AML-193 (cell line): ENCODE measurements at places on chromosomes 3 and 15.

DNA sequence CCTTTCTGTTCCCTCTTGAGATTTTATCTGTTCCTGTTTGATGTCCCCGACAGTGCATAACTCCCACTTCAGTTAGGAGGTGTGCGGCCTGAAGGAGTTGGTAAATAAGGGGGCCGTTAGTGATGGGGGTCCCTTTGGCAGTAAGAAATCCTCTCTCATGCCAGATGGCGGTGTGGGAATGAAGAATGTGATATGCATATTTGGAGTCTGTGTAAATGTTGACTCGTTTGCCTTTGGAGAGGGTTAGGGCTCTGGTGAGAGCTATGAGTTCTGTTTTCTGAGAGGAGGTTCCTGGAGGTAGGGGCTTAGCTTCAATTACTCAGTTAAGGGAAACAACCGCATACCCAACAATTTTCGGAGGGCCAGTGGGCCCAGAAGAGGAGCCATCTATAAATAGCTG is 38.8 kb upstream of the RNF7 start:
- no peak for DNase-seq

DNA sequence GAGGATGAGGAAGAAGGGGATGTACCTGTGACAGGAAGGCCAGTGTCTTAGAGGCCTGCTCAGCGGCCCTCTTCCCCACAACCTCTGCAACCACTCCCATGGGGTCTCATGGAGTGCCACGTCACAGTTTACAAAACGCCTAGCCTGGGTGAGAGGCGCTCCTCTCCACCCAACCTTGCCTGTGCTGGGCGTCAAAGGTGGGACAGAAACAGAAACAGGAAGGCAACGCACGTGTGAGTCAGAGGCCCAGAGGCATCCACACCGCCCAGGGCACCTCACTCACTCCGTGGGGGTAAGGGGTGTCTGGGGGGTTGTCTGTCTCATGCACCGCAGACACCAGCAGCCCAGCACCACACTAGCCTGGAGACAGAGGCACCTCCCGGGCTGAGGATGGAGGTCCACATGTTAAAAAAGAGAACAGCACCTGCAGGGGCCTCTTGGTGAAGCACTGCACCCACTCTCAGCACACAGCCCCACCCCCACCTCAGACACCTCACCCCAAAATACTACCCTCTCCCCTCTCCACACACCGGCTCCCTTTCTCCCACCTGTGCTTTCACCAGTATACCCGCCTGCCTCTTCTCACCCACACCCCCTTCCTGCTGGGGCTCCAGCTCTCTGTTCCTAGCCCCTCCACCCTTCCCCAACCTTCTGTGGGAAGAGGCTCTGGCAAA is 4.7 kb upstream of the CALML4 start:
- DNase-seq, result no peak

GRCh38 chr3:46372492-46373359 is 2.0 kb downstream of the CCR5 start:
- peak; percentile 74 for DNase-seq

- no peak for DNase-seq
Measured at GRCh38 chr3:16596352-16597032, 8.7 kb downstream of the DAZL start.

GRCh38 chr15:89150287-89150686 is 62.0 kb downstream of the ABHD2 start:
- DNase-seq, result no peak

DNA sequence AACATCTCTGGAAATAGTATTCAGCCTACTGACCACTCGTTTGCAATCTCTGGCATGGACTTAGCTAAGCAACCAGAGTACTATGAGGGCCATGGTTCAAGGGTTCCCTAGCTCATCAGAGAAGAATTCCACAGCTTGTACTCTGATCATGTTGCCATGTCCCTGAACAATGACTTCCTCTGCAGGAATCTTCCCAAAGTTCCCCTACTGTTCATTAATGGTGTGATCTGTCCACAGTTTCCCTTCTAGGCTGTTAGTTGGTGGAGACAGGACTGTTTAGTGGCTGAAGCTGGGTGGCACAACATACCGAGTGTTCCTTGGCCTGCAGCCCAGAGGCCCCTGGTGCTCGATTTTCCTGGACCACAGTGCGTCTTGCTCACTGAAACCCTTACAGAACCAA is 44.4 kb upstream of the GALNT15 start:
- DNase-seq, result no peak

- DNase-seq, result no peak
Measured at GRCh38 chr3:197854596-197855343, 63.7 kb downstream of the LRCH3 start.

- DNase-seq, result no peak
Measured at GRCh38 chr3:165128544-165128943, 50.2 kb upstream of the SI start.

DNA sequence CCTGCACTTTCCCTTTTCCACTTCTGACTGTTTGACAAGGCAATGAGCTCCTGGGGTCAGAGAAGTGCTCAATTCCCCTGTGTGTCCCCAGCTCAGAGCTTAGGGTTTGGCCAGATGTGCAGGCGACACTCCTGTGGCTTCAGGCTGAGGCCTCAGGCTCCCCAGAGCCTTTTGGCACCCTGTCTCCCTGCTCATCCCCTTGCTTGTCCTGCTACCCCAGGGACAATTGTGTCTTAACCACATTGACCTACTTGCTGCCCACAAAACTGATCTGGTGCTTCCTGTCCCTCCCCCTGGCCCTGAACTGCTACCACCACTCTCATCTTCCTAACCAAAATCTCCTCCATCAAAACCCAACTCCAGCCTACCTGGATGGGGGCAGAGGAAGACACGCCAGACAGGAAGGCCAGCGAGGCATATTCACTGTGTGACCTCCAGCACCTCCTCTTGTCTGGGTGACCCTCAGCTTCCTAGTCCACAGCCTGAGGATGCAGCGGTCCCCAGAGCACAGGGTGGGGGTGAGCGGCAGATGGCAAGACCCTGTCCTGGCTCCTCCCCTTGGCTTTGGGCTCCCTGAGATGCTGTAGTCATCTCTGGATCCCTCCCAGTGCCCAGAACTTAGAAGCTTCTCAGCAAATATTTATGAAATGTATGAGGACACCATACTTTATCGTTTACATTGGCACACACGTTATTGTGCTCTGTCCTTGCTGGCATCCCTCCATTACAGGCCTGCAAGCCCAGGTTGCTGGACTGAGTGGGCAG is 98.9 kb upstream of the SLC6A6 start:
- DNase-seq, result no peak

- no peak for DNase-seq
Measured at GRCh38 chr3:51549311-51549710, 10.8 kb downstream of the RAD54L2 start.

GRCh38 chr3:57068437-57069089 is 8.1 kb downstream of the SPATA12 start:
- peak; percentile 95 for DNase-seq

- no peak for DNase-seq
Measured at GRCh38 chr3:45793482-45794176, 2.7 kb downstream of the SLC6A20 start.

DNA sequence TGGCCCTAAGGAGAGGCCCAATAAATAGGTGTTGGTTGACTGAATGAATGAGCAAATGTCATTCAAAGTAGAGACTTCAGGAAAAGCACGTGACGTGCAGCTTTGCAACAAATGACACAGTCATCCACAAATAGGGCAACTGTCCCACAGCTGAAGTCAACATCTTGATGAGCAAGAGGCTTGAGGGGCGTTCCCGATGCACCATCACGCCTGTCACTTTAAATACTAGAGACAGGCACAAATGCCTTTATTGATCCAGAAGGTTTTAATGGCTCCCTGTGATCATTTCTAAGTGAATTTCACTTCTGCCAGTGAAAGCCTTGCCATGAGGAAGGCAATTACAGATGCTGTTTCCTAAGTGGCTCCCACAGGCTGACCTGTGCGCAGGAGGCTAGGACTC is 43.6 kb downstream of the ABTB1 start:
- no peak for DNase-seq

DNA sequence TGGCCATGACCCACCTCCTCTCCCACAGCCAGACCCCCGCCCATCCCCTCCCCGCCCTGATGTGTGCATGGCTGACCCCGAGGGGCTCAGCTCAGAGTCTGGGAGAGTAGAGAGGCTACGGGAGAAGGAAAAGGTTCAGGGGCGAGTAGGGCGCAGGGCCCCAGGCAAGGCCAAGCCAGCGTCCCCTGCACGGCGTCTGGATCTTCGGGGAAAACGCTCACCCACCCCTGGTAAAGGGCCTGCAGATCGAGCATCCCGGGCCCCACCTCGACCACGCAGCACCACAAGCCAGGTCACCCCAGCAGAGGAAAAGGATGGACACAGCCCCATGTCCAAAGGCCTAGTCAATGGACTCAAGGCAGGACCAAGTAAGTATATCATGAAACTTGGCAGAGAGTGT is 11.7 kb downstream of the MAP1A start:
- no peak for DNase-seq

- no peak for DNase-seq
Measured at GRCh38 chr15:91050128-91050455, 27.7 kb upstream of the VPS33B start.

GRCh38 chr3:173911446-173911845 is 513.9 kb downstream of the NLGN1 start:
- DNase-seq, result no peak

- peak; percentile 16 for DNase-seq
Measured at GRCh38 chr15:39083213-39083612, 497.7 kb upstream of the THBS1 start.

DNA sequence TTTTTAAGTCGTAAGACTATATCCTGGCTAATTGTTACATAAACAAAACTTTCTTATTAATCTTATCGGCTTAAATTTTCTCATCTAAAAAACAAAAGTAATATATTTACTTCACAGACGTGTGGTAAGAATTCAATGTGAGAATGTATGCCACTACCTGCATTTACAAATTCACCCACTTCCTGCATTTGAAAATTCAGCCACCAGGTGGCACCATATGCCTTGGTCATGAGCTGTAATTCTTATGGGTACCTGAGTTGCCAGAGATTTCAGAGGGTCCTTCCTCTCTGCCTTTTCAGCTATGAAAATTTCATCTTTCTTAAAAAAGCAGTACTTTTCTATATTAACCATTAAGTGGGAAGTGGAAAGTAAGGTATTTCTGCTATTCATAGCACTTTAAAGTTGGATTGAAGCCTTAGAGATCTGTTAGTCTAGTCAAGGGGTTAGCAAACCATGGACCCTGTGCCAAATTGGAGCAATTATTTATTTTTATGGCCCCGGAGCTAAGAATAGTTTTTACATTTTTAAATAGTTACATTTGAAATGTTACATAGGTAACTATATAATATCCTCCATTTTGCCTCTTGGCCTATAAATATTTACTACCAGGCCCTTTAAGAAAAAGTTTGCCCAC is 127.8 kb downstream of the HCN4 start:
- peak; percentile 40 for DNase-seq

DNA sequence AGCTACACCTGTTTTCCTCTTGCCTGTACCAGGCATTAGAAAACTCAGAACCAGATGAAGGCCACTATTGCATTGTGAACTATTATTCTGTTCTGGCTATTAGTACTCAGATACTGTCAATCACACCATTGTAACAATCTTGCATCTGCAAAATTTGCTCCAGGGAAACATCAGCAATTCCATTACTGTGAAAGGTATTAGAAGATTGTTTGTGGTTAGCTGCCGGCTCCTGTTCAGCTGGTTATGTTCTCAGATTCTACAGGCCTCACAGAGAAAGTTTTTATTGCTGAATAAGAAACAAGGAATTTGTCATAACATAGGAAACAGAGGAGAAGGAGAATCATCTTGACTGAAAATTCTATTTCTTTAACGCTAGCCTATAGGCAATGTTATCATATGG is 179.9 kb downstream of the PLOD2 start:
- no peak for DNase-seq

DNA sequence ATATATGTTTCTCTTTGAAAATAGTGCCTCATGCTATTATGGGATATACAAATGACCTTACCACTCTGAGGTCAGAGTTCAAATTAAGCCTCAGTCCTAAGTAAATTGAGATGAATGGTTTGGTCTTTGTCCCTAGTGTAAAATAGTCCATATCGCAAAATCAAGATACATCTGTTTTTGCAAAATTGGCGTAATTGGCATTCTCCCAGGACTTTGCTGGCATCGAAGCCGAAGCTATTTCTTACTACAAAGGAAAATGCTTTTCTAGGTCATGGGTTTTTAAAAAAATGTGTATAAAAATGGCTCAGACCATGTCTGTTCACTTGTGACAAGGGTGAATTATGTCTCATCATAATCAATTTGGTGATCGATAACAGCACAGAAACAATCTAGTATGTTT is 25.9 kb downstream of the ROBO2 start:
- no peak for DNase-seq

GRCh38 chr3:127613406-127613805 is 15.2 kb downstream of the MCM2 start:
- DNase-seq, result no peak

DNA sequence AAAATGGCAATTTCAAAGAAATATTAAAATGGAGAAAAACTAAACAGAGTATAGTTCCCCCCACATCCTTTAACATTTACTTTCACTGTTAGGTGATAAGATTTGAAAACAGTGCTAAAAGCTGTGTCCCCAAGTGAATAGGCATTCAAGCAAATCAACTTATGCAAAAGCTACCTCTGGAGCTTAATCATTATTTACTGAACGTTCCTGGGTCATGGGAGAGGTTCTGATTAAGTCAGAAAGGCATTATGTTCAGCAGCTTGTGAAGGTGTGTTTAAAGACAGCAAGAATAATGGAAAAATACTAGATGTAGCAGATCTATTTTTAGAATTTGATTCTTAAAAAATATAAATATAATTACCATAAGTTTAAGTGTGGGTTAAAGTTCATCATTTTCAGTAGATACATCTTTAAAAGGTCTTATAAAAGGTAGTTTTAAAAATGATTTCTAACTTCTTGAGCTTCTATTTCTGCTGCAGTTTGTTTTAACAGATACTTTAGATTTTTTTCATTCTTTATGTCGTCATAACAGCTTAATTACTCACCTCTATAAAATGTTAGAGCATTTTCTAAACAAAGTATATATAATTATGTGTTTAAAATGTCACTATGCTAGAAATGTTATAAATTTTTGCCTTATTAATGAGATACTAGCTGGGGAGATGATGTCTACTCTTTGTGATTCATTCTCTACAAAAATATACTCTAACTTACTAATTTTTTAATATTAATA is 127.9 kb downstream of the MITF start:
- no peak for DNase-seq
